ENCODE measurements at places on chromosomes 4 and X.
A peak's percentile ranks its signal among the peaks of the same experiment; 100 is the strongest.

- peak; percentile 84 for DNase-seq
These were observed 32.0 kb downstream of the ENOPH1 start for GRCh38 chr4:82462415-82462831.

DNA sequence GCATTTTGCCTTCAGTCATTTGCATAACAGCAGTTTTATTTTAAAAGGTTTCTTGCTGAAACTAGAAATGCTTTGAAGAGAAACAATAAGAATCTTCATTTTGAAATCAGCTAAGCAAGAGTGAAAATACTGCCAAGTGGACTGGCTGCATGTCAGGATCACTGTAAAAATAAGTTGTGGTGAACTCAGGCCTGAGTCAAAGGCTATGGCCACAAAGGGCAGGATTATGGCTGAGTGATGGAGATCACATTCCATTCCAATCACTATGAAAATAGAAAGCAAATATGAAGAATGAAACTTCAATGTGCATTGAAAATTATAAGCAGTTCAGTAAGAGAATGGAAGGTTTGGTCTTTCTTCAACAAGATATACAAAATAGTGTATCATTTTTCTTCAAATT lies 224.5 kb downstream of the PCDH18 start:
- peak; percentile 81 for DNase-seq

- peak; percentile 66 for DNase-seq
These were observed 92.2 kb downstream of the DCHS2 start for GRCh38 chr4:154399259-154399974.

DNA sequence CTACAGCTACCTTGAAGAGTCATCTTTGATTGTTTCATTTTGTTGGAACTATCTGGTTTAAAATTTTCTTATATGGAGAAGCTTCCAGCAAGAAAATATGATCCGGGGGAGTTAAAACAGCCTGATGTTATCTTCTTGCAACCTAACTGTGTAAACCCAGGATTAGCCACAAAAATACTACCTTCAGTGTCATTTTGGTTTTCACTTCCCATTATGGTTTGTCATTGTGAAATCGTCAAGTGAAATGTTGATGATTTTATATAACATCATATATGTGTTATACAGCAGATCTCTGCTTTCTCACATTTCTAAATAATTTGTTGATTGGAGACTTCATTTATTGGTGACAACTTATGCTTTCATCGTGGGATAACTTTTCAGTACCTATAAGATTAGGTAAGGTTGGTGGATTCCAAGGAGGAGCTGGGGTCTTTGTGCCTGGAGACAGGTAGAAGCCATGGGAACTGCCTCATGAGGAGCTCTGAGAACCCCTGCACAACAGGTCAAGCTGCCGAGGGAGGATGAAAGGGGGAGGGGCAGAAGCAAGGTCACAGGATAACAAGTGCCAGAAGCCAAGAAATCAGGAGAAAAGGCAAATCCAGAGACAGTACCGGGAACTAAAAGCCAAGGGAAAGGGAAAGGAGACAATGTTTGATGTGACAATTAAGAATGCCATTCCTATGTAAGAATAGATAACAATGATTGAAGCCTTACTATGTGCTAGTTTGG lies 7.2 kb downstream of the ARHGAP24 start:
- DNase-seq, result no peak

DNA sequence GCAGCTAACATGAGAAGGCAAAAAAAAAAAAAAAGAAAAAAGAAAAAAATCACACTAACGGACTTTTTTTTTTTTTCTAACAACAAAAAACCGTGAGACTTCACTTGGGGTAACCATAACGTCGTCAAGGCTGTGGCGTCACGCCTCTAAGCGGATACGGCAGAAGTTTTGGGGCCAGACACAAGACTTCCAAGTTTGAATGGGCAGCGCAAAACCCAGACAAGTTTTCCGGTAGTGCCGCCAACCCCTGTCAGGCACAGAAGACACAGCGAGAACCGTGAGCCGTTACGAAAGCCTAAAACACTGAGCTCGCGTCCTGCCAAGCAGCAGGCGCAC lies 556 bp upstream of the SMARCA5 start:
- no peak for DNase-seq

GRCh38 chr4:86099348-86099747 lies 260.5 kb downstream of the MAPK10 start:
- no peak for DNase-seq

DNA sequence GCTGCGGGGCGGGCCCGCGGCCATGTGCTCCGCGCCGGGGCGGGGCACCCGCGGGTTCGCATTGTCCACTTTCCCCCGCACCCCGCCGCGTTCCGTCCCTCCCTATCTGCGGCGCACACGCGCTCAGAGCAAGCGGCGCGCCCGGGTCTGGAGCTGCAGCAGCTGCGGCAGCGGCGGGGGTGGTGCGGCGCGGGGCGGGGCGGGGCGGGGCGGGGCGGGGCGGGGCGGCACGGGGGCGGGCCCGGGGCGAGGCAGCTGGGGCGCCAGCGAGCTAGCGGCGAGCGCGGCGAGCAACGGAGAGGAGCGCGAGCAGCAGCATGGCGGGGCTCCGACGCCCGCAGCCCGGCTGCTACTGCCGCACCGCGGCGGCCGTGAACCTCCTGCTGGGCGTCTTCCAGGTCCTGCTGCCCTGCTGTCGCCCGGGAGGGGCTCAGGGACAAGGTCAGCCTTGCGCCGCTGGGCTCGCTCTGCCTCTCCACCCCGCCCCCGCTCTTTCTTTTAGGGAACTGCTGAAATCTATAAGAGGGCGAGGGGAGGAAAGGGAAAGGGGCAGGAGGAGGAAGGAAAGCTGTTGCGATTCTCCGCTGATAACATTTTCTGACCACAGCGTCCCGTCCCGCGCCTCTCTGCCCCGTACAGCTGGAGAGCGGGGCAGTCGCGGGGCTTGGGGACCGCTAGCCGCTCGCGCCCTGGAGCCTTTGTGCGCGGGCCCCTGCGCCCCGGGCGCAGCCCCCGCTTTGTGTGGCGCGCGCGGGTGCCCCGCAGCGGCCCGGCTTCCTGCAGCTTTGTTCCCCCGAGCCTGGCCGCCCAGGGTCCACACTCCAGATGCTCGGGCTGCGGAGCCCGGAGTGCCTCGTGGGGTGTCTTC lies at the start of gene TMEM131L:
TMEM131L (plus strand) TSS at position 280 of the 868 bp plus-strand sequence; CDS start at position 318, 38 bp downstream.
- peak; percentile 85 for DNase-seq

DNA sequence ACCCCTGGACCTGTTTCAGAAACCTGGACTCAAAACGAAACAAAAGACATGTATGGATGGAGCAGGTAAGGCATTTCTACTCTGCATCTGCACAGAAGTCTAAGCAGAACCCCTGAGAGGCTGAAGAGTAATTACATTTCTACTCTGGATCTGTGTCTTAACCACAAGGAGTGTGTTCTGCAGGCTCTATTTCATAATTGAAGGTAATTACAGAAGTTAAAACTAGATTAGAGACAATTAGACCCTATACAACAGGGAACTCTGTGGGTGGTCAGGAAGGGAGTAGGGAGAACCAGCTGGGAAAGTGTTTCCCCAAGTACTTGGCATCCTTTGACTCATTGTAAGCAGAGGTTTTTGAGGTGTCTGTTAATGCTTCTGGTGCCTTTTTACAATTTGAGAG lies 69.8 kb downstream of the IGSF1 start:
- DNase-seq, result no peak
